ENCODE measurements at places on chromosomes 3 and 15.

- no peak for DNase-seq
Observed at GRCh38 chr3:89000886-89001285, 106.5 kb upstream of the EPHA3 start.

DNA sequence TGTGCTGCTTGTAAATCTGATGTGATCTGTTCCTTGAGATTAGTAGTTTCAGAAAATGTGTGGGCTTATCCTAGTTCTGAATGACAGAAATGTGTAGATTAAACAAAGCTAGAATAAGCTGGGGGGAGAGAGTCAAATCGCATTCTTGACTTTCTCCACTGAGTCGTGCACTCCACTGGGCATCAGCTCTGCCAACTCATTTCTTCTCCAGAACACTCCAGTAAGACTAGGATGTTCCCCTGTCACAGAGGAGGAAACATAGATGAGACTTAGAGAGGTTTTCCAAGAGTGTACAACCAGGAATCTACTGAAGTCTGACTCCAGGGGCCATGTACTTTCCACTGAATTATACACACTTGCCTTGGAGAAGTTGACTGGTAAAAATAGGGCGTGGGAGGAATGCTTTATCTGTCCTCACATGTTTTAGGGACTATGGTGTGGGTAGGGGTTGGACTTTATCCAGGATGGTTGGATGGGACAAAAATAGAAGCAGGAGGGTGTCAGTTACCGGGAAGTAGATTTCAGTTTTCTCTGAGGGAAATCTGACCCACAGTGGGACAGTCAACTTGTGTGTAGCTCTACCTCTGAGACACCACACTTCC lies 298.2 kb downstream of the UBE2E2 start:
- DNase-seq = no peak

- DNase-seq = no peak
Observed at GRCh38 chr3:62833538-62833937, 41.7 kb downstream of the CADPS start.

DNA sequence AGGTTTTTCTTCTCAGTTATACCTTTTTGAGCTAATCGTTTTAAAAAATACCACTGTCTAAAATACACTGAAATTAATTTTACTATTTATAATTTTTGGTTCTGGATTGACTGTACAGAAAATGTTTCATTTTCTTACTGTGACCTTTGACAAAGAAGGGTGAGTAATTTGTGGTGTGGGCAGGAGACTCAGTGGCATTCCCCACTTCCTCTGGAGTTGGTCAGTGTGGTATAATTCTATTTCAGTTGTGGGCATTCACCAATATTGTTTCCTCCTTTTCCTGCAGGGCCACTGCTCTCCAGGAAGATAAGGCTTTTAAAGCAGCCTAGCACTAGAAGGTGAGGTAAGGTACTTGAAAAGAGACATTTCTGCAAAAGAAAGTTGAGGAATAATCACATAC lies 6.5 kb downstream of the DAG1 start:
- no peak for DNase-seq
